ENCODE measurements at places on chromosomes 7 and 10.

GRCh38 chr7:40509287-40509996 lies 374.6 kb downstream of the SUGCT start:
- no peak for DNase-seq

- no peak for DNase-seq
Measured at GRCh38 chr7:158174947-158175346, 412.7 kb downstream of the PTPRN2 start.

DNA sequence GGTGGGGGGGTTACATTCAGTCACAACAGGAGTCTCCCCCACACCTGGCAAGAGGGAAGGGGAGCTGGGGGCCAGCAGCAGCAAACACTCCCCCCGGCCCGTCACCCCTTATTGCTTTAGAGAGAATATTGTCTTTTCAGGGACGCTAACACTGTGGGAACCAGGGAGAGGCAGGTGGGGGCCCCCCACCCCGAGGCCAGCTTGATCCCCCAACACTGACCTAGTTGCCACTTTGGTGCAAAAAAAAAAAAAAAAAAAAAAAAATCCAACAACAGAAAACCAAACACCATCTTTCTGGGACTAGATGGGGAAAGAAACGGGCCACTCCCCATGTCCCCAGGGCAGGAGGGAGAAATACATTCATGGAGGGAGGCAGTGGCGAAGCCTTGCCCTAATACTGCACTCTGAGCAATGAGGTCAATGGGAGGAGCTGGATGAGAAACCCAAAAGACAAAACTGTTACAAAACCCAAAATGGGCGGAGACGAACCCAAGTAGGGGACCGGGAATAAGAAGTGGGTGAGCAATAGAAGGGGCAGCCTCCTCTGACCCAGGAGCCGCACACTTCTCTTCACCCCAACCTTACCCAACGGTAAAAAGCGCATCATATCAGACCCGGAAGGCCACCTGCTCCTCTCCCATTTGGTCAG lies 6.5 kb downstream of the GNB2 start:
- no peak for DNase-seq

DNA sequence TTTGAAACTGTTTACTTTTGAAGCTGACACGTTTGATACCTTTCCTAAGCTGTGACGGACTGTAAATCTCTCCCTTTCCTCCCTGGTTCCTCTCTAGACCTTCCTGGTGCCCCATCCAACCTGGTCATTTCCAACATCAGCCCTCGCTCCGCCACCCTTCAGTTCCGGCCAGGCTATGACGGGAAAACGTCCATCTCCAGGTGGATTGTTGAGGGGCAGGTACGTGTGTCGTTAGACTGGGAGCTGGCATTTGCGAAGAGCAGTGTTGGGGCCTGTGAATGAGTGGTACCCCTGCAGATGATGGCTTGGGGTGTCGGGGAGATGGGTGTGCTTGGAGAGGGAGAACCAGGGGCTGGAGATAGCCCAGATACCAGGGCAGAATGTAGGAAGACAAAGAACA lies 602.7 kb upstream of the FOXK1 start:
- no peak for DNase-seq

GRCh38 chr10:117550076-117550475 lies 7.5 kb downstream of the EMX2 start:
- DNase-seq, result no peak

DNA sequence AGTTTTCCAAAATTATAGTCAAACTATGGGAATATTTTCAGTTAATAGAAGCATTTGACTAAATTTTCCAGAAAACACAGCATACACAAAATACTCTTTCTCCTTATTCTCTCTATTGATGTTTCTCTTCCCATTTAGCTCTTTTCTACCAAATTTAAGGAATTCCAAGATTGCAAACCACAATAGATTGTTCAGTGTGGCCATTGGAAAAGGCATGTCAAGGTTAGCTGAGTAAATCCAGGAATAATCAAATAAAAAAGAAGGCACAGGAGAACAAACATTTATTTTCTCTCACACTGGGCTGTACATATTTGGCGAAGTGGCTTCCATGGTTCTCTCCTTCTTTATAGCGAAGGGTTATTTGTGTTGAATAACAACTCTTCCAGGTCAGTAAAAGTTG lies 117.3 kb downstream of the THSD7A start:
- no peak for DNase-seq

- no peak for DNase-seq
Measured at GRCh38 chr10:28840971-28841370, 163.7 kb downstream of the BAMBI start.

DNA sequence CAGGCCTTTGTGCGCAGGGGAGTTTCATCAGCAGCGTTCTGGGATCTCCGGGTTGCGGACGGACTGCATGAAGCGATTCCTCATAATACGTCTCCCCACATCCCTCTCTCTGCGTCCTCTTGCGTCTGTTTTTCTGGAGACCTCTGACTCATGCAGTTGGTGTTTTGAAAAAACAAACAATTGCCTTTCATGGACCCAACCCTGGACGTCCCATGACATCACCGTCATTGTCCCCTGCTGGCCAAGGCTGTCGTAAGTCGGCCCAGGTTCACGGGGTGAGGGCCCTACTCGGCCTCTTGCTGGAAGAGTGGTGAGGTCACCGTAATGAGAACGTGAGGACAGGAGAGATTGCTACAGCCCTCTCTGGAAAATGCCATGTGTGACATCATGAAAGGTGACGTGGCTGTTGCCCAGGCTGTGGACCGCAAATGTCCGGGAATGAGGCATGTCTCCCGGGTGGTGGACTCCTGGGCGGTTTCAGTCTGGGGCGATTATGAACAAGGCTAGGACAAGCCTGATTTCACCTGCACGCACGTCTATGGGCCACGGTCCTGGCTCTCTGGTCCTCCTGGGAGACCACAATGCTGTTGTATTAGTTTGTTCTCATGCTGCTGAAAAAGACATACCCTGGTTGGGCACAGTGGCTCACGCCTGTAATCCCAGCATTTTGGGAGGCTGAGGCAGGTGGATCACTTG lies 9.8 kb upstream of the MAFK start:
- peak; percentile 89 for DNase-seq

DNA sequence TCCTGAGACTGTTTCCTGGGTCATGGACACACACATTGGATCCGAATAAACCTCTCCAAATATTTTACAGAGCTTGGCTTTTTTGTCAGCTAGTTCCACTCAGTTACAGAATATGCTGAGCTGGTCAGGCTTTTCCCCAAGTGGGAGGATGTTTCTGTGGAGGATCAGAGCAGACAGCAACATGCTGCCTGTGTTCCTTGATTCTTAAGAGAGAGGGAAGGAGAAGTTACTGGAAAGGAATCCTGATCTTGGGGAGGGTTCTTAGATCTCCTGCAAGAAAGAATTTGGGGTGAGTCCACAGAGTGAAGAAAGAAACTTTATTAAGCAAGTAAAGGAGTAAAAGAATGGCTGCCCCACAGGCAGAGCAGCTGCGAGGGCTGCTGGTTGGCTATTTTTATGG lies 76.8 kb upstream of the RPA3 start:
- DNase-seq, result no peak

DNA sequence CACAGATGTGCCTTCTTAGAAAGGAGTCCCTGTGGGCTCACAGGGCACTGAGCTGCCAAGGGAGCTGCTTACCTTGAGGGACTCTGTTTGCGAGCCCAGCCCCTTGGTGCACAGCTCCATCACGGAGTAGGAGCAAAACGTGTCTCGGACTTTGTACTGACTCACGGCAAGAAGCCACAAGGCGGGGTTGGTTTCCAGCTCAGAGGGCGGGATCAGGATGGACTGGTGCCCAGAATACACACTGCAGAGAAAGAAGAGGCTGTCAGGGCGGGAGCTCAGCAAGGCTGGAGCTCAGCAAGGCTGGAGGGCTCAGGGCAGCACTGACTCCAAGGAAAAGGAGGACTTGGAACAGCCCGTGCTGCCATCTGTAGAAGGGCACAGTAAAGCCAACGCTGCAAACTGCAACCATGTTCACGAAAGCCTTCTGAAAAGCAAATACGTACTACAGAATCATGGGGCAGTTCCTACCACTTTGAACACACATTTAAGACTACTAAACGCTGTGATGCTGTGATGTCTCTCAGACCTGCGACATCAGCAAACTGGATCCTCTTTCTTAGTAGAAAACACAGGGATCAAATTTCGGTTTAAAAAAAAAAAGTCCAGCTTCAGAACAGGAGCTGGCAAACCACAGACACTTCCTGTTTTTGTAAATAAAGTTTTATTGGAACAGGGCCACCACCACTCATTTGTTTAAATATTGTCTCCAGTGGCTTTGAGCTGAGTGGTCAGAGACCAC lies 194.3 kb downstream of the ZMYND11 start:
- DNase-seq, result peak; percentile 79

- DNase-seq, result peak; percentile 49
Measured at GRCh38 chr10:80454513-80455460, 677 bp downstream of the TSPAN14 start.

DNA sequence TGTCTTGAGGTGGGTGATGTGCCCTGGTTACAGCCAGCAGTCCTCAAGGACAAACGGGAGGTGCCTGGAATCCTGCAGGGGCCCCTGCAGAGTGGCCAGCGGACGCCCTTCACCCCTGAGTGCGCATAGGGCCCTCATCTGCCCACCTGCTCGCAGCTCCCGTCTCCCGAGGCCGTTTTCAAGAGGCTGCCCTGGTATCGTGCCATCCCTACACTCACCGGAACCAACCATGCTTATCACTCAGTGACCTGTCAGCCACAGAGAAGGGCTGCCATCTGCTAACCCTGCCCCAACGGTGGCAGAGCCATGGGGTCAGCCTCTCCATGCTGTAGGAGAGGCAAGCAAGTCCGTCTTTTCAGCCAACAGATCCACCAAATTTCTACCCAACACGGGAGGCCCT lies 122.0 kb downstream of the FAM53B start:
- no peak for DNase-seq
